ENCODE measurements at places on chromosomes 7 and 10.
A peak's percentile ranks its signal among the peaks of the same experiment; 100 is the strongest.

- no peak for DNase-seq
Observed at GRCh38 chr10:48490946-48491345, 113.9 kb downstream of the ARHGAP22 start.

GRCh38 chr7:46009211-46009610, 88.1 kb upstream of the IGFBP3 start:
- no peak for DNase-seq

- no peak for DNase-seq
Observed at GRCh38 chr10:93280699-93281366, 201.3 kb downstream of the MYOF start.

- DNase-seq: no peak
Observed at GRCh38 chr7:51045319-51046102, 262.8 kb upstream of the GRB10 start.

DNA sequence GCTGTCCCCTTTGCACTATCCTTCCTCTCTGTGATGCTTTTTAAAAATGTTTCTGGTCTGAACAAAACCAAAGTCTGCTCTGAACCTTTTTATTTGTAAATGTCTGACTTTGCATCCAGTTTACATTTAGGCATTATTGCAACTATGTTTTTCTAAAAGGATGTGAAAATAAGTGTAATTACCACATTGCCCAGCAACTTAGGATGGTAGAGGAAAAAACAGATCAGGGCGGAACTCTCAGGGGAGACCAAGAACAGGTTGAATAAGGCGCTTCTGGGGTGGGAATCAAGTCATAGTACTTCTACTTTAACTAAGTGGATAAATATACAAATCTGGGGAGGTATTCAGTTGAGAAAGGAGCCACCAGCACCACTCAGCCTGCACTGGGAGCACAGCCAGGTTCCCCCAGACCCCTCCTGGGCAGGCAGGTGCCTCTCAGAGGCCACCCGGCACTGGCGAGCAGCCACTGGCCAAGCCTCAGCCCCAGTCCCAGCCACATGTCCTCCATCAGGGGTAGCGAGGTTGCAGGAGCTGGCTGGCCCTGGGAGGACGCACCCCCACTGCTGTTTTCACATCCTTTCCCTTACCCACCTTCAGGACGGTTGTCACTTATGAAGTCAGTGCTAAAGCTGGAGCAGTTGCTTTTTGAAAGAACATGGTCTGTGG, 11.4 kb upstream of the CSGALNACT2 start:
- DNase-seq: no peak

- no peak for DNase-seq
Observed at GRCh38 chr7:1242256-1242605, 9.6 kb downstream of the UNCX start.

GRCh38 chr10:70982443-70982842, 94.1 kb upstream of the PCBD1 start:
- DNase-seq: peak; percentile 10

DNA sequence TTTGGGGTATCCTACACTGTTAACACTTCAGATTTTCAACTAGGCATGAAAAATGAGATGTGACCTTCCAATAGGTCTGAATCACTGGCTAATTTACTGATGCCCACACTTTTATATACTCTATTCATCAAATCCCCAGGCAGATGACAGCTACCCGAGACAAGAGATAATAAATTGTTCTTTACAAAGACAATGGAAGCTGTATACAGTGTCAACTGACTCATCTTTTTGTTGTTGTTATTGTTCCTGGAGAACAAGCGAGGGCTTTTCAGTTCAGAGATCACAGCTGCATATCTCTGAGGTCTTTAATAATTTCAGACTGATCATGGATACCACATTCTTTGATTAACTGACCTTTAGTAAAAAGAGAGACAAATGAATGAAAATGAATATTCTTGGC, 228.9 kb downstream of the SDHAF3 start:
- DNase-seq: no peak

DNA sequence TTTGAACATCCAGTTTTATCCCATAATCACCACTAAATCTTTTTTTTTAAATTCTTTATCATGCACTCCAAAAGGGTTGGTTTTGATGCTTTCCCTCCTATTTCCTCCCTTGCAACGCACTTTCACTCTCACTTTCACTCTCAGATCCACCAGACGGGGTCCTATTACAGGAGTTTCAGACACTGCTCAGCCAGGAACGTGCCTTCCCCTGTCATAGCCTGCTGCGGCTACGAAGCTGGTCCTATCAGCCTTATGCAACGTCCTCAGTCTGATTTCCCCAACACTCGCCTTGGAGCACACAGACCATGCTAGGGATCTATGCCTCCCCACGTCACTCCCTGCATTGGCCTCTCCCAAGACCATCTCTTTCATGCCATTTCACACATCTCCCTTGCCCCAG, 23.4 kb downstream of the ZPBP start:
- peak; percentile 31 for DNase-seq

DNA sequence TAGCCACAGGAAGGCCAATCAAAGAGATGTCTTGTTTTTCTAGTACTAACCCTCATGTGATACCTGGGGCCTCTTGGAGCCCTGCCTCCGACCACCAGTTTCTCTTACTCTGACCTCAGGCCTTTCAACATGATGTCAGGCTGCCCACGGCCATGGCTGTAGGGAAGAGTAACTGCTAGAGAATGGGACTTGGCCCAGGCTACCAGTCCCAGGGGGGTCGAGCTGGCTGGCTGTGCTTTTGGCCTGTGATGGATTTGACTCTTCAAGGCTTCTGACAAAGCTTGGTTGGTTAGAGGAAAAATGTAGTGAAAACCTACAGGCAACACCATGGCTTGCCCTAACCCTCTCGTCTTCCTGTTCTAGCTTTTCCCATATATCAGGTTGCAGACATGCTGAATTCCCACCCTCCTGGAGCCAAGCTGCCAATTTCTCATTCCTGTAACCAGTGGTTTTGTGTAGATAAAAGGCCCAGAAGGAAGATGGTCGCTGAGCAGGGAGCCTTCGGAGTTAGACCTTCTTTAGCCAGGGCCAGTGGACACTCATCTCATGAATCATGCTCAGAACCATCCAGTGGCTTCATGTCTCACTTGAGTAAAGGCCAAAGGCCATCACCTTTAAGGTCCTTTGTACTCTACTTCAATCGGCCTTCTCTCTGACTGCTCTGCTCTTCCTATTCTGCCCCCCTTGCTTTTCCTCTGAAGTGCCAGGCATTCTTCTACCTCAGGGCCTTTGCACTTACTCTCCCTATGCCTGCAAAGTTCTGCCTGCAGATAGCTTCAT, 19.7 kb downstream of the SUFU start:
- no peak for DNase-seq

DNA sequence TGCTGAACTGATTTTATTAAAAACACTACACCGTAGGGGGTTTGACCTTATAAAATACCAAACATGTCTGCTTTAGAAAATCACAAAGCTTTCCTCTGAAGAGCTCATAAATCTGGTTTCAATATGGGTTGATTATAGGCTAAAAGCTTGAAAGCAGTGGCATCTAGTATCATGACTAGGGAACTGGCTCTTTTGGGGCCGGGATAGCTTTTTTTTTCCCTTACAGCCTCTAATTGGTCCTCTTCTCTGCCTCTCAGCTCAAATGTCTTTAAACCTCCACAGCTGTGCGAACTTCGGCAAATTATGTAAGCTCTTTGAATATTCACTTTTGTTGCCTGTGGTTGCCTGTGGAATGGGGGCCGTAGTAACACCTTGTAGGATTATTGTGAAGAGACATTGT, 8.4 kb downstream of the BAMBI start:
- DNase-seq: no peak

GRCh38 chr10:99527526-99528493, 4.9 kb upstream of the NKX2-3 start:
- no peak for DNase-seq

GRCh38 chr7:92639213-92639896, 49.2 kb upstream of the FAM133B start:
- DNase-seq: peak; percentile 34

GRCh38 chr10:95321554-95322301, 30.9 kb upstream of the PDLIM1 start:
- no peak for DNase-seq

DNA sequence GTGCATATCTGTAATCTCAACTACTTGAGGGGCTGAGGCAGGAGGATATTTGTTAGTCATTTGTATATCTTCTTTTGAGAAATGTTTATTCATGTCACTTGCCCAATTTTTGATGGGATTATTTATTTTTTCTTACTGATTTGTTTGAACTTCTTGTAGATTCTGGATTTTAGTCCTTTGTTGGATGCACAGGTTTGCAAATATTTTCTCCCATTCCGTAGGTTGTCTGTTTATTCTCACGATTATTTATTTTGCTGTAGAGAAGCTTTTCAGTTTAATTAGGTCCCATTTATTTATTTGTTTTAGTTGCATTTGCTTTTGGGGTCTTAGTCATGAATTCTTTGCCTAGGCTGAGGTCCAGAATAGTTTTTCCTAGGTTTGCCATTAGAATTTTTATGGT, 44.1 kb upstream of the OSBPL3 start:
- DNase-seq: no peak

GRCh38 chr10:115977855-115978254, 295.2 kb downstream of the GFRA1 start:
- no peak for DNase-seq

DNA sequence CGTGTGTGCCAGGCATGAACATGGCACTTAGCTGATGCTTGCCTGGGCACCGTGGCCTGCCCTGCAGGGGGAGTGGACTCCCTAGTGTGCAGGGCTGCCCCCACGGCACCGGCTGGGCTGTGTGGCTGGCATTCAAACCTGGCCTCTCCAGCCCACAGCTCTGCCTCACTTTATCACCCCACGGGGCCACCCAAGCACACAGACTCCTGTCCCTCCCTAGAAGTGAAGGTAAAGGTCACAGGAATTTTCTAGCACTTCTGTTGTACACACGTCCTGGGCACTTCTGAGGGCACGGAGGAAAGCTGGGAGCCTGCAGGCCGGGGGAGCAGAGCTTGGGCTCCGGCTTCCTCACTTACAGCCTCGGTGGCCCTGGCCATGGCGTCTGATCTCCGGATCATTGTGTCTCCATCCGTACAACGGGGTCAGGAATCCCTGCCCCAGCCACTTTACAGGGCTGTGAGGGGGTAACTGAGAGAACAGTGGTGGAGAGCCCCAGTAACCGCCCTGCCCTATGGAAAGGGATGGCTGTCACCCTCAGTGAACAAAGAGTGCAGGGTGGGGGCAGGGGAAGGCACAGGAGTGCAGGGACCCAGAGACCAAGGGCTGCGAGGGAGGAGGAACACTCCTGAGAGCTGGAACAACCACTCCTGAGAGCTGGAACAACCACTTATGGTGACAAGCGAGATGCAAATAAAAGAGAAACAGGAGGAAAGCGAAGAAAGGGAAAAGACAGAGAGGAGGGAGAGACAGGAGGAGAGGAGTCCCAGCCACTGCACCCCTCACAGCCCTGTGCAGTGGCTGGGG, 3.9 kb upstream of the PYROXD2 start:
- DNase-seq: no peak

DNA sequence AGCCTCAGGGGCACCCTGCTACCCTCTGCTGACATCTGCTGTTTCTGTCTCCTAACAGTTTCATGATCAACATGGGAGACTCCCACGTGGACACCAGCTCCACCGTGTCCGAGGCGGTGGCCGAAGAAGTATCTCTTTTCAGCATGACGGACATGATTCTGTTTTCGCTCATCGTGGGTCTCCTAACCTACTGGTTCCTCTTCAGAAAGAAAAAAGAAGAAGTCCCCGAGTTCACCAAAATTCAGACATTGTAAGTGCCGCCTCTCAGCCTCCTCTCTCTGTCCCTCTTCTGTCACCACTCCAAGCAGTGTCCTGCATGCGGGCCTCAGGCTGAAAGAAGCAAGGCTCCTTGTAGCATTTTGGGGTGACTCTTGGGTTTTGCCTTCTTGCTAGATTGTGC, 39.0 kb downstream of the POR start:
- no peak for DNase-seq

DNA sequence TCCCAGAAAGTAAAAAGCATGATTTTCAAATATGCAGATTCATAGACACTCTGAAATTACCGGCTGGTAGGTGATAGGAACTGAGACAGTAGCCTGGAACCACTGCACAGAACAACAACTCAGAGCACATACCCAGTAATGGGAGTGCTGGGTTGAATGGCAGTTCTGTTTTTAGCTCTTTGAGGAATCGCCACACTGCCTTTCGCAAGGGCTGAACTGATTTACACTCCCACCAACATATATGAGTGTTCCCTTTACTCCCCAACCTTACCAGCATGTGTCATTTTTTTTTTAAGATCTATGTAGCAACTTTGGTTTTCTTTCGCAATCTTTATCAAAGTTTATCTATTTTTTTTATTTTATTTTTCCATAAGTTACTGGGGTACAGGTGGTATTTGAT, 358.8 kb downstream of the CALN1 start:
- DNase-seq: no peak

DNA sequence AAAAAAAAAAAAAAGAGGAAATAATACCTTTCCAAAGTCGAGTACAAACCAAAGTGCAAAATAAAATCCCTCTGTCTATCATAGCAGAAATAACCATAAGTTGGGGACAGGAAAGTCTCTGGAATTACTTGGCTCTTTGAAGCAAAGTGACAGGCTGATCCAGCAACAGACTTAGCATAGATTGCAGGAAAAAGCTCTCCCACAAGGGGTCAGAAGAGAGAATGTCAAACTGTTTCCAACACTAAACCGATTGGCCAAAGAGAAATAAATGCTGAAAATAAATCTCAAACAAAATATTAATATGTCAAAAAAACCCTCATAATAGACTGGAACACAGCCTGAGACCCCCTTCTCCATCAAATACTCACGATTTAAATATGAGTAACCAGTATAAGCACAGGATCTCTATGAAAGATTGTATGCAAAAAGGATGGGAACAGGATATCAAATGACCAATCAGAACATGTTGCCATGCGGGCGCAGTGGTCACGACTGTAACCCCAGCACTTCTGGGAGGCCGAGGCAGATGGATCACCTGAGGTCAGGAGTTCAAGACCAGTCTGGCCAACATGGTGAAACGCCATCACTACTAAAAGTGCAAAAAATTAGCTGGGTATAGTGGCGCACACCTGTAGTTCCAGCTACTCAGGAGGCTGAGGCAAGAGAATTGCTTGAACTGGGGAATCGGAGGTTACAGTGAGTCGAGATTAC, 1000.7 kb upstream of the LRRN3 start:
- DNase-seq: no peak

DNA sequence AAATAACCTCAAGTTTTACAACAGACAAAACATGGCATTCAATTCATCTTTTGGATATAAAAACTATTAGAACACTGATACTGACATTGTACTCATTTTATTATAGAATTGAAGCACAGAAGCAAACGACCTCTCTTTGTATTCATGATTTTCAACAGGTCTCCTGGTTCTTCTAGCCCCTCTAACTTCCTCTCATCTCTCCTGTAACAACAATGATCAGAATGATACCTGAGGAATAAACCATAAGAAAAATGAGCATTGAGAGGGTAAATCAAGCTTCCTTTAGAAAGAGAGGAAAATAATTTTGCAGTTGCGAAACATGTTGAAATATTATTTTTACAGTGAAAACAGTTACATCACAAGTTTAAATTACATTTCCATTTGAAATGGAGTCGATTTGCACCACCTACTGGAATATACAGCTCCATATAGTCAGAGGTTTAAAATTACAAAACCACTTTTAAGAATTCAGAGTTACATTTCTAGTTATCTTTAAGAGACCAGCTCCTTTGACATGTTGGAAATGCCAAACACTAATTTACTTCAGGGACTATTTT, 17.5 kb upstream of the TEX36 start:
- DNase-seq: no peak

- DNase-seq: no peak
Observed at GRCh38 chr10:83678850-83679249, 460.5 kb upstream of the GHITM start.

All from CD4-positive, alpha-beta T cell treated with Interleukin-10 for 1 hour (primary cell).